Ureter (tissue), 1 donor: ENCODE measurements at places on chromosomes 11 and 22. TPM values are rescaled to one million over a fixed set of nuclear protein-coding genes. Genes with fewer than 3 reads are reported as not detected.

PRDM10 gene
- total RNA-seq, result 10.3 TPM

KRTAP5-2 gene
- not detected for total RNA-seq

DEAF1 gene
- 36.9 TPM for total RNA-seq

MPEG1 gene
- 9.4 TPM for total RNA-seq

TSPAN18 gene
- total RNA-seq, result 19.1 TPM

MRPL11 gene
- total RNA-seq, result 47.0 TPM
